ENCODE measurements at places on chromosomes 4 and X. TPM values are rescaled to one million over a fixed set of nuclear protein-coding genes. Genes with fewer than 3 reads are reported as not detected.
A peak's percentile ranks its signal among the peaks of the same experiment; 100 is the strongest.

DNA sequence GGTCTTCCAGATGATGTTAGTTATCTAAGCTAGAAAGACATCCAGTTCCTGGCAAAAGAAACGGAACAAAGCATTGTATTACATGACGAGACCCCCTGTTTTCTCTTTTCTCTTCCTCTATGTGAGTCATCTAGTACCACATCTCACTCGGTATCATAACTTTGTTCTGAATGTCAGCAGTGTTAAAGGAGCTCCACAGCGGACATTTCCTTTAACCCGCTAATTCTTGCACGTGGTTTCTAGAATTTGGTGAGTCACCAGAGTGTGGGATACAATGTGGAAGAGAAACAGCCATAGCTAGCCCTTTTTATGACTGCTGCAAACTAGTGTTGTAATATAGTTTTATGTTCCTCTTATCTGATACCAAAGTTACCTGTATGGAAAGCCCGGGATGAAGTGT lies 243.7 kb downstream of the TENM3 start:
- DNase-seq, result no peak

GRCh38 chrX:43688586-43688985 lies 32.5 kb downstream of the MAOA start:
- no peak for DNase-seq

- DNase-seq, result no peak
These were observed 2456.4 kb downstream of the PCDH7 start for GRCh38 chr4:33176566-33176965.

DNA sequence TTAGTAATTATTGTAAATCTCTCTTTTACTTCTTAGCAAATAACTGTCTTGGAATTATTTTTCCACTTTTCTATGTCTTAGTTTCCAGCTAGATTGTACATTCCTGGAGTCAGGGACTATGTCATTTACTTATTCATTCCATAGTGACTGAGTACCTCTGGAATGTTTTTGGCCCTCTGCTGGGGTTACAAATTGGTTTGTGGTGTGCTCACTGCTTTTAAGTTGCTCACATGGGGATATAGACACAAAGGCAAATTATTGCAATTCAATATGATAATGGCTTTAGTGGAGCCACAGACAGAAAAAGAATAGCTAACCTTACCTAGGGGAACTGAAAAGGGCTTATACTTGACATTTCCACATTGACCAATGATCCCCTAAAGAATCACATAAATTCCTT lies 63.7 kb upstream of the PDGFRA start:
- peak; percentile 96 for DNase-seq

DNA sequence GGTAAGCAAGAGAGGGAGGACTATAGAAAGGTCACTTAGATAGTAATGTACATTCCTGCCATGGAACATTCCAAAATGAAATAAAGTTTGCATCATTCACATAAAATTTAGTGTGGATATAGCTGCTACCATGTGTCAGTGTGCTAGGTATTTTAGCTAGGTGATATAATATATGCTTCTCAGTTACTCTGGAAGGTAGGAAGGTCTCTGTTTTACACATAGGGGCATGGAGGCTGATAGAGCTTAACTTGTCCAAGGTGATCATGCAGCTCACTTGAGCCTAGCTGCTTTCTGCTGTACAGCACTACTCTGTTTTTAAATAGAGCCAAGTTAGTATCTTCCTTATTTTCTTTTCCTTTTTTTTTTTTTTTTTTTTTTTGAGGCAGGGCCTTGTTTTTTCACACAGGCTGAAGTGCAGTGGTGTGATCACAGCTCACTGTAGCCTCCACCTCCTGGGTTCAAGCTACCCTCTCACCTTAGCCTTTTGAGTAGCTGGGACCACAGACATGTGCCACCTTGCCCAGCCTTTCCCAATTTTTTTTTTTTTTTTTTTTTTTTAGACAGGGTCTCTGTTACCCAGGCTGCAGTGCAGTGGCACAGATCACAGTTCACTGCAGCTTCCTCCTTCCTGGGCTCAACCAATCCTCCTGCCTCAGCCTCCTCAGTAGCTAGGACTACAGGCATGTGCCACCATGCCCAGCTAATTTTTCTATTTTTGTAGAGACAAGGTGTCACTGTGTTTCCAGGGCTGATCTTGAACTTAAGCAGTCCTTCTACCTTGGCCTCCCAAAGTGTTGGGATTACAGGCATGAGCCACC lies 10.4 kb downstream of the AFF1 start:
- no peak for DNase-seq

DNA sequence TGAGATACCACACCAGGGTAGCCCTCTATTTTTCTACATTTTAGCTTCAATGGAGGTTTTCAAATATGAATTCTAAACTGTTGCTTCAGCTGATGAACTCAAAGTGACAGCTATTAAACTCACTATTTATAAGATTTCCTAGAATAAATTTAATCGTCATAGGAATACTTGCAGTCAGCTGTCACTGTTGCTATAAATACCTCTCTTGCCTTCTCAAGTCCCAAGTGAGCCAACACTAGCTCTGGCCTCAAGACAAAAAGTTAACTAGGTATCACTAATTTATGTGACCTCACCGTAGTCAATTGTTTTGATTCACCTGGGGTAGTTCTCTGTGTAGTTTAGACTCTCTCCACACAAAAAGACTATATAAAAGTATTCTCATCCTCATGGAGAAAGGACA lies 34.3 kb upstream of the PROM1 start:
- DNase-seq, result no peak

DNA sequence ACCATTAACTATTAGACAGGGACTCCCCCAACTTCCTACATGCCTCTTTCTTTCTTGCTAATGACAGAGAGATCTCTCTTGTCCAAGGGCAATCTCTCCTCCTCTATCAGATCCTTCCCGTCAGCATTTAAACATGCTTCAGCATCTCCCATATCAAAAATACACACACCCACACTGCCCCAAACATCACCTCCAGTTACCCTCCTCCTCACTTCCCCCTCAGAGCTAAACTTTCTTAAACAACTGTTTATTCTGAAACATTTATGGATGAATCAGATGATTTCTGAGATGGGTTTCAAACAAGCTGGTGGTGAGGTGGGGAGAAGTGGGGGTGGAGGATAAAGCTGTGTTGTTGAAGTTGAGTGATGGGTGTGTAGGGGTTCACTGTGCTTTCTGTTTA lies 23.5 kb downstream of the USP46 start:
- DNase-seq, result no peak

- DNase-seq, result peak; percentile 0
These were observed 132.6 kb downstream of the PACRGL start for GRCh38 chr4:20832826-20833225.

DNA sequence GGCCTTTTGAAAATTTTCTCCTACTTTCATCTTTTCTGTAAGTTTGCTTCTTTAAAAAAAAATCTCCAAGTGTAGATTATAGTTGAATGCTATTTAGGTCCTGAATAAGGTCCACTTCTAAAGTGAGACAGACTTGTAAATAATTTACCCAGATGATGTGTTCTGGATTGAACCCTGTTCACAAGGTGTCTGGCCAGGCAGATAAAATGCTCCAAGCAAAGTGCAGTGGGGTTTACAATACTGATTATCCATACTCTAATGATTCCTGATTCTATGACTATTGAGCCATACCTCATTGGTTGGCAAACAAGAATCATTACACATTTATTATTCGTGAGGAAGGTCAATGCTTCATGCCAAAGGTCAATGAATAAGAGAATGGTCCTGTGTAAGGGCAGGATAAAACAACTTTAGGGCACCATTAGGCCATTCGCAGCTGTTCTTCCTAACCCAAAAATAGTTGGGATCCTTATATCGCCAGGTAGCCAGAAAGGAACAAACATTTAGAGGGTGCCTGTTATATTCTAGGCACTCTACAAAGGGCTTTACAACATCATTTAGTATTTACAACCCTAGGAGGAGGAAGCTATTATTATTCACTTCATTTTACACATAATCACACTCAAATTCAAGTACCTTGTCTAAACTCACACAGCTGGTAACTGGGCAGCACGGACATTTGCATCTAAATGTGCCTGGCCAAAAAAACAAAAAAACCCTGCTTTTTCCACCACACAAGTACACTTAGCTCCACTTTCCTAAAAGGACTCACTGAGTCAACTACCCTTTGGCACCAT lies 18.6 kb upstream of the SAT1 start:
- DNase-seq, result no peak

DNA sequence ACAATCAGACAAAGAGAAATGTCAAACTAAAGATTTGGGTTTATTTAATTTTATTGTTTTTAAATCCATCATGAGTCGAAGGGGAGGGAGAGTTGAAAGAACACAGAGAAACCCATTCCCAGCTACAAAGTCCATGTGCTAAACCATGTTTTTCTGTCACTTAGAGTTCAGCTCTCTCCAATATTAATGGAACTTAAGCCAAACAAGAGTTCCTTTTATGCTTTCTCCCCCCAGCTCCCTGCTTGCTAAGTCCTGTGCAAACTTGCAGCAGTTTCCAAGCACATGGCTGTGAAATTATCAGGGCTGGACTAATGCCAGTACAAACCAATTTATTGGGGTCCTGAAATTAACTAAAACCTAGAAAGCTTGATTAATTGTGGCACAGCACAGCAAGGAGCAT lies 9.7 kb upstream of the CHRDL1 start:
- DNase-seq, result no peak

- no peak for DNase-seq
These were observed 21.5 kb downstream of the FHDC1 start for GRCh38 chr4:152957437-152958171.

- DNase-seq, result peak; percentile 80
These were observed 30.9 kb downstream of the RNF150 start for GRCh38 chr4:141102367-141102766.

GRCh38 chrX:40485102-40485826 lies 95.5 kb upstream of the ATP6AP2 start:
- no peak for DNase-seq

DNA sequence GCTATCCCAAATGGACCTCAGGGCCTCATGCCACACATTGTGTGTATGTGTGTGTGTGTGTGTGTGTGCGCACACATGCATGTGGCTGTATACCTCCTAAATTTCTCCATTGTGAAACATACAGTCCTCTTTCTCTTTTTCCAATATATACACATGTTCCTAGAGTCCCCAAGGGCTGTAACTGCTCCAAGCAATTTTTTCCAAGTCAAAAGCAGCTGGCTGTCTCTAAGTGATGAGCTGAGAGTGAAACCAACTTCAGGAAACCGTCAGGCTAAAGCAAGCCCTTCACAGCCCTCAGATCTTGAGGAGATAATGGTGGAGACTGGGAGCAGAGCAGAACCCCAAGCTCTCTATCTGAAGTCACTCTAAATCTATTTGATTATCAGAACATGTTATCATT lies 496.1 kb upstream of the DIPK2B start:
- DNase-seq, result no peak

- DNase-seq, result no peak
These were observed 915 bp upstream of the RAB33B start for GRCh38 chr4:139453041-139453370.

DNA sequence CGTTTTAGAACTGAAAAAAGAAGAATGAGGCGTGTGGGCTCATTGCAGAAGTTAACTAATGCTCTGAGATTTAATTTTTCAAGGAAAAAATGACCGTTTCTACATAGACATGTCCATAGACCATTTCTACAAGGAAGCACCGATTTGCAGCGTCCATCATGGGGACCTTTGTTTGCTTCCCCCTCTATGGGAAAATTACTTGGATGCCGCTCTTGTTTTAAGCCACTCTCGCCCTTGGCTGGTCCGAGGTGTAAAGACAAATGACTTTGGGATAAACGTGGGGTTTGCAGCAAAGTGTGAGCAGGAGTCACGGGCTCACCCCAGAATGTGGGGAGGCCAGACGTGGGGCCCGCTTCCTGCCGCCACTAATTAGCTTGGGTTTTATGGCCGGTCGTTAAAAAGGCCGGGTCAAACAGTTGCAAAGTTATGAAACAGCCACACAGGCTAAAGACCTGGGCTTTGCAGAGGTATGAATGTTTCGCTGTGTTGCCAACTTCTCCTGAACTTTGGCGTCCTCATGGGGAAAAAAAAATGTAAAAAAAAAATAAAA lies 235.9 kb downstream of the SHOX start:
- no peak for DNase-seq

Gene OPHN1
- polyA plus RNA-seq, result 4.5 TPM

Gene NDUFA1
- 104 TPM for polyA plus RNA-seq

Gene CHRNA9
- polyA plus RNA-seq, result not detected

Gene CCKAR
- not detected for polyA plus RNA-seq

Gene SH3D19
- polyA plus RNA-seq, result 12.5 TPM

Gene DUSP21
- not detected for polyA plus RNA-seq

Gene HSD17B13
- polyA plus RNA-seq, result not detected

Gene ZNF732
- not detected for polyA plus RNA-seq

Gene SMR3B
- polyA plus RNA-seq, result not detected

Gene HSPA4L
- polyA plus RNA-seq, result 0.89 TPM

Gene WDR17
- 0.19 TPM for polyA plus RNA-seq

Gene HTN3
- not detected for polyA plus RNA-seq

Gene RHOXF1
- polyA plus RNA-seq, result not detected

Gene GUCY2F
- not detected for polyA plus RNA-seq
